ENCODE measurements at places on chromosomes 1 and 21.

- no peak for DNase-seq
These were observed 6.8 kb downstream of the MX1 start for GRCh38 chr21:41432562-41433460.

DNA sequence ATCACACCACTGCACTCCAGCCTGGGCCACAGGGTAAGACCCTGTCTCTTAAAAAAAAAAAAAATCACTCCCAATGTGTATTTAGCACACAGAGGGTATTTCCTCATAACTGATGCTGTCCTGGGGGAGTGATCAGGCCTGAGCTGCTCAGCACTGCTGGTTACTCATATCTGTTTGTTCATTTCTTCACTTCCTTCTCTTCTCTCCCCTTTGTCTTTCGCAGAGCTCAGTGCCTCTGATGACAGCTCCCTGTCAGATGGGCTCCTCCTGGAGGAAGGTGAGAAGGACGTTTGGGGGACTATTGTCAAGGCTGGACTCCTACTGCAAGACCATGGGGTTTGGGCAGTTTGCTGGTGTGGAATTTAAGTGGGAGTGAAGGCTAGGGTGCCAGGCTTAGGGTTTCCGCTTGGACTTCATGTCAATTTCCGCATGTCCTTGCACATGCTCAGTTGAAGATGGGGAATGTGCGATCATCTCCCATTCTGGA lies 13.0 kb downstream of the INAVA start:
- DNase-seq: no peak

DNA sequence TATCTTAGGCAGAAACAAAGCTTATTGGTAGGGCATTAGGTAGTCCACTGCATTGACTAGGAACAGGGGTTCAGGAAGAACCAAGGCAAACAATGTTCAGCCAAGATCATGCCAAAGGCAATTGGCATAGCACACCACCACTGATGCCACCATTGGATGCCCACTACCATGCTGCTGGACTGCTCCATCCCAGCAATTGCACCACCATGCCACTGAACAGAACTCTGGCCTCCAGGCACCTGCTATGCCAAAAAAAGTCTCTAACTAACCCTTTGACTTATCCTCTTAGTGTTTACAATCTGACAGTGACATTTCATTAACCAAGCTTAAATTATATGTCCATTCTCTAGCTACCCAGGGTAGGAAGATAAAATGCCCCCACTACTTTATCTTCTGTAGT lies 509.6 kb upstream of the CAMK1G start:
- no peak for DNase-seq

DNA sequence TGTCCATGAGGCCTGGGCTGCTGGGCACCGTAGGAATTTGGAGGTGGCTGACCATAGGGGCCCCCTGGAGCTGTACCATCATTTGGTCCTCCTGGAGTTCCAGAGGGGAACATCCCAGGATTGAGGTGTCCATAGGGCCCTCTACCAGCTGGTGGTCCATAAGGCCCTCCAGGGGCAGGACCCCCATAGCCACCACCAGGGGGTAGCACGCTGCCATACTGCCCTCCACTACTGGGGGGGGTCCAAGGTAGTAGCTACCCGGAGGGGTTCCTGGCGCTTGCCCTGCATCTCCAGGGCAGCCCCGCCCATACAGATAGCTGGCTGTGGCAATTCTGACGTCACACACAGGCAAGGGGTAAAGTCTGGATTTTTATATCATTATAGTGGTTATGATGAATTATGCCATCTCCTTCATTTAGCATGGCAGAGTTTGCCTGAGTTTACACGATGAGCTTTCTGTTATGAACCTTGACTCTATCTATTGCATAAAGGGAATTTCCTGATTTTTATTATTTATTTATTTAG lies 13.2 kb downstream of the MDM4 start:
- no peak for DNase-seq

DNA sequence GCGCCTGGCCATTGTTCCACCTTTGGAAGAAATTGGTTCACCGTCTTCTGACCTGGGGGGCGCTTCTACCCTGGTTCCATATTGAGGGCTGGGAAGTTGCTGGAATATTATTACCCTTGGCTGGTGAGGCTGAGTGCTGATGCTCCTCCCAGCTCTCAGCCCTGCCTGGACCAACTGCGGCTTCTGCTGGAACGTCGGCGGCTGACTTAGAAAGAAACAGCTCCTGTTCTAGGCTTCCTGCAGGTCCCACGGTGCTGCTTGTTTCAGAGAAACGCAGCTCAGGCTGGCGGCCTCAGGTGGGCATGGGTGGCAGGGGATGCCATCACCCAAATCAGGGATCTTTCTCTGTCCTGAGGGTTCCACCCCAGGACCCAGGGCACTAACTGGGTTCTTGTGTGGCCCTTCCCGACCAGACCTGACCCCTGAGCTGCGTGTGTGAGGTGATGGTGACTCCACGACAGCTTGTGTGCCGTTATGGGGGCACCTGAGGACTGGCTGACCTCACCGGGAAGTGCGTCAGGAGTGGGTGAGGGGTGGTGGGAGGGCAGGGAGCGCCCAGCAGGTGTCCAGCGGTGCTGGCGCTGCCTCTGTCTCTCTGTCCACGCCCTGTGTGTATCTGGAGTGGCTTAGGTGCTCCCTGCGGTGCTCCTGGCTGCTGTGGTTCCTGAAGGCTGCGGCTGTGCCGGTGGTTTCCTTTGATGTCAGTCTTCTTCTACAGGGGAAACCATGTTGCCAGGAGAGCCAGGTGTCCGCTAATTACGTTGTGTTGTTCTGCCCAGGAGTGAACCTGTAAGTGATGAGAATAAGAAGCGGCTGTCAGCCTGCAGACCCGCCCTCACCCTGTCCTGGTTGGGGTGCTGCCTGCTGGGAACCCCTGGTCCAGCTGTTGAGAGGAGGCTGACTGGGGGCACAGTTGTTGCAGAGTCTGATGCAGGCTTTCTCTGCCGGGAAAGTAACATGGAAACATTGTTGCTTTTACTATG lies 8.9 kb downstream of the SKI start:
- peak; percentile 24 for DNase-seq

DNA sequence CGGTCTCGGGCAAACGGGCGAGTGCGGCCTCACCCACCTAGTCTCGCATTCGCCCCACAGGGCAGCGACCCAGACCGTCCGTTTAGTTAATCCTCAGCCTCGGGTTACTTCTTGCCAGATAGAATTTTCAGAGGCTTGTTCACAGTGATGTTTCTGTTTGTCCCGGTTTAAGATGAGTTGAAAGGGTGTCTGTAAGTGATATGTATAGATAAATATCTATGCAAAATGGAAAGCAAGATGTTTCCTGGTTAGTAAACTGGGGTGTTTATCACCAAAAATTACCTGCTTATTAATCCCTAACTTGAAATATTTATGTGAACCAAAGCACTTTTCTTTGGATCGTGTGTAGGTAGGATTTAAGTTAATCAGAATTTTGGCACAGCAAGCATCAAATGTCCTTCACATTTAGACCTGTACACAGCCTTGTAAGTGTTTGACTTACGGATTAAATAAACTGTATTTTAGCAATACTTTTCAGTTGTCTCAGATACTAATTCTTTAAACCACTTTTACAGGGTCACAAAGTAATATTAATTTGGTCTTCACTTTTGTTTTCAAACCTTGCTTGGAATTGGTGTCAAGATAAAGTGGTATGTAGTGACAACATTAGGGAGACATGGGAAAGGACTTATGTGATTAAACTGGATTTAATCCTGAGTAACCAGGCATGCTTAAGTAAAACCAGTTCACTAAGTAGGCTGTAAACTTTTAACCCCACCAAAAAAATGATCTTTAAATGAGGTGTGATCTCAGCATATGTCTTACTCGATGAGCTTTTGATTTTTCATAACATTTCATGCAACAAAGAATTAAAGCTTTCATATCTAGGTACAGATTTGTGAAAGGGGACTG lies 914 bp downstream of the ZNF326 start:
- DNase-seq: peak; percentile 32

GRCh38 chr1:61083013-61083806 lies 849 bp downstream of the NFIA start:
- peak; percentile 53 for DNase-seq

GRCh38 chr1:204350312-204350711 lies 9.4 kb downstream of the PLEKHA6 start:
- DNase-seq: no peak

- DNase-seq: peak; percentile 82
These were observed 4.9 kb upstream of the TBX15 start for GRCh38 chr1:118992868-118993699.

GRCh38 chr1:71047635-71048607 lies at the start of gene PTGER3:
TSS of gene PTGER3 (minus strand) at chr1:71047816. CDS start at chr1:71047577, 239 bp downstream.
- no peak for DNase-seq

GRCh38 chr1:65002508-65003315 lies 36.4 kb upstream of the JAK1 start:
- peak; percentile 86 for DNase-seq

- no peak for DNase-seq
These were observed 72.4 kb upstream of the BCAR3 start for GRCh38 chr1:93753791-93754763.

GRCh38 chr1:26164861-26165842 lies 3.6 kb downstream of the C1orf232 start:
- no peak for DNase-seq

GRCh38 chr1:31562707-31563360 lies 13.5 kb upstream of the TINAGL1 start:
- no peak for DNase-seq

- peak; percentile 63 for DNase-seq
These were observed 76.5 kb upstream of the NFIA start for GRCh38 chr1:61005614-61006580.

DNA sequence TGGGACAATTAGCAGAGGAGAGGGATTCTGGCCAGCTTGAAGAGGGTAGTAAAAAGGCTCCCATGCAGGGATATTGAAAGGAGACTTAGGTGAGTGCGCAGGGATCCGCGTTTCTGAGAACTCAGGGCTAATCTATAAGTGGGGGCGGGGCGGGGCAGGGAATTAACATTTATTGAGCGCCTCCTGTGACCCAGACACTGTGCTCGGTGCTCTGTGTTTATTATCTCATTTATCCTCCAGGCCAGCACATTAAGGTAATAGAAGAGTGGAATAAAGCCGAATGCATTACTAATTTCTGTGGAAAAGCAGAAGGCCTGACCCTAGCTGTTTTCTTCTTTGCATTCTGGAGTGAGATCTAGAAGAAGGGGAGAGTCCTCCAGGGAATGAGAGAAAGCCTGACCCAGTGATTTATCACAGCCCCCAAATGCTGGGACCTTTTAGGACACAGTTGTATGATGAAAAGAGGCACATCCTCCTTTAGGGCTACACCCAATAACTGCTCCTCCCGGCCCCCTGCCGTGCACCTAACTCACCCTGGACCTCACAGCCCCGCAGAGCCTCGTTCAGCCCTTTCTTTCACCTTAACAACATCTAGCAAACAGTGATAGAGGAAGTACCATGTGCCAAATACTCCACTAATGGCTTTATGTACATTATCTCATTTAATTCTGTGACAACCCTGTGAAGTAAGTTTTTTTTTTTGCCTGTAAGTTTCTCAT lies 317.6 kb downstream of the PBX1 start:
- no peak for DNase-seq

DNA sequence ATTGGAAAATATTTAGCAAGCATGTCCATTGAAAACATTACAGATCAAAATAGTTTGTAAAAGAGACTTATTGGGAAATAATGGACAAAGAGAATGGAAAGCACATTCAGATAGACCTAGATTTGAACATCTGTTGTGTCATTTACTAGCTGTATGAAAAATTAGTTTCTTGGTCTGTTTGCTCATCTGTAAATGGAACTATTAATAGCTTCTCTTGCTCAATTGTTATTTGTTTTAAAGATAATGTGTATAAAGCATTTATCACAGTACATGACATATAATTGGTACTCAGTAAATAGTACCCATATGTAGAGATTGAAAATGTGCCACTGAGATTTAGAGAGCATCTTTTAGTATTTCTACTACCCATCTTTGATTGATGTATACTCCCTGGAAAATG lies 25.9 kb downstream of the RPAP2 start:
- DNase-seq: no peak

DNA sequence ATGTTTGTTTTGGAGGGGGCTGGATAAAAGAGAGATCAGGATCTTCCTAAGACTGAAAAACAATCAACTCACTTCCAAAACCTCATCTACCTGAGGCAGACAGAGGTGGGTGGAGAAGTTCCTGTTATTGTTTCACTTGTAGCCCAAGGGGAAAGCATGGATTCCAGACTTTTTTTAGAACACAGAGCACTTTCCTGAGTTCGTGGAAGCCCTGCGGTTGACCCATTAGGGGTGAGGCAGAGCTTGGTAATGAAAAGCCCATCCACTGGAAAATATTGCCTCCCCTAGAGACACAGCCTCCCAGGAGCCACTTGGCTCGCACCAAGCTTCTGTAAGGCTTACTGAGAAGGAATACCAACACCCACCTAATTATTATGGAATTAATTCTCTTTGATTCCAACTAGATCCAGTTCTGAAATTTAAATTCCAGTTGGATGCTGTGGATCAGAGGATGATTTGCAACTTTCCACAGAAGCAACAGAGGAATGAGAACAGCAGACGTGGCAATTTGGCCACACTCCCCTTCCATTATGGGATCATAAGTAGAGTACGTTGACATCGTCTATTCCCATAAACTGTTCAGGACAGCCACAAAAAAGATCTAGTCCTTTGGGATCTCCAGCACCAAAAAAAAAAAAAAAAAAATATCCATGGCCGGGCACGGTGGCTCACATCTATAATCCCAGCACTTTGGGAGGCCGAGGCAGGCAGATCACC lies 4.1 kb upstream of the PEF1 start:
- no peak for DNase-seq

- DNase-seq: no peak
These were observed 436.6 kb upstream of the C1orf87 start for GRCh38 chr1:60510162-60510561.

- DNase-seq: no peak
These were observed 13.7 kb downstream of the LGR6 start for GRCh38 chr1:202207292-202207691.

DNA sequence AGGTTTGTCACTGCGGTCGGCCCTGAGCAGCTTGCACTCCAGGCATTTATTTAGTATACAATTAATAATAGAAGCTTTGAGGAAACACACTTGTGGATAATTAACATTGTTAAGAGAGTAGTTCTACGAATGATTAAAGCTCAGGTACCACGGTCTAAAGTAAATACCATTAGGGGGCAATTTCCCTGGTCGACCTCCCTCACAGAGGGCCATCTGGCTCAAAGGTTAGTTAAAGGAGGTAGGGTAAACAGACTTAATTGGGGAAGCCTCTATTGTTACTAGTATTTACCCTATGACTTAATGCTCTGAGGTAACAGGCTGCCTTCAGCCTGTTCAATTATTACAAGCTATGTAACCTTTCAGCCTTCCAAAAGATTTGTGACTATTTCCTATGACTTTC lies 122.3 kb upstream of the SLC44A3 start:
- no peak for DNase-seq

GRCh38 chr1:19665496-19666465 lies 1.1 kb downstream of the HTR6 start:
- DNase-seq: peak; percentile 54

DNA sequence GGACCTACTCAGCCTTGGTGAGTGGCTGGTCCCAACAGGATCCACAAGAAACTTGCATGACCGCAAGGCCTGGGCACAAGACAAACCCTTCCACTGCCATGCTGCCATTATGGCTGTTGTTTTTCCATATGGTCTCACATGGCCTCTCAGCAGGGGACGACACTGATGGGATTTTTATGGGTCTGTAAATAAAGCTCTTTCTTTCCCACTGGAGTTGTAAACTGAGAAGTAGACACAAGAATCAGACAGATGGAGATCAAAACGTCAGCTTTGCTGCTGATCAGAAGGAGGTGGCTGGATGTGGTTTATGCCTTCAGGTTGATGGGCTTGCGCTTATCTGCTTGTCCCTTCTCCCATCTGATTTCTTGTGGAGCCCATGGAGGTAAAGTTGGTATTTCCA lies 138.1 kb upstream of the KCNJ6 start:
- no peak for DNase-seq
